ENCODE measurements at places on chromosomes 4 and X.

DNA sequence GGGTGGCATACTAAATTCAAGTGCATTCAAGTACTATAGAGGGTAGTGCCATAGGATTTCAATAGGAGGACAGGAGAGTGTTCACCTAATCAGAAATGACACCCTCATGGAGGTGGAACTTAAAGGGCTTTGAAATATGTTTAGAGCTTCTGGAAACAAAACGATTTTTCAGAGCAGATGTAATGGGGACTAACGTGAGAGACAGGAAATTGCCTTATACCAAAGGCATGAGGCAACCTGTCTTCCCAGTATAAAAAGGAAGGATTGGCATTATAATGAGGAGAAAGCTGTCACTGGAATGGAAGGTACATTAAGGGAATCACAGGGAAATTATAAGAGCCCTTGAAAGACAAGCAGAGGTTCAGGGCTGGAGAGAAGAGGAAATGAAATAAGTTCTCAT lies 116.3 kb upstream of the PNPLA4 start:
- no peak for DNase-seq

DNA sequence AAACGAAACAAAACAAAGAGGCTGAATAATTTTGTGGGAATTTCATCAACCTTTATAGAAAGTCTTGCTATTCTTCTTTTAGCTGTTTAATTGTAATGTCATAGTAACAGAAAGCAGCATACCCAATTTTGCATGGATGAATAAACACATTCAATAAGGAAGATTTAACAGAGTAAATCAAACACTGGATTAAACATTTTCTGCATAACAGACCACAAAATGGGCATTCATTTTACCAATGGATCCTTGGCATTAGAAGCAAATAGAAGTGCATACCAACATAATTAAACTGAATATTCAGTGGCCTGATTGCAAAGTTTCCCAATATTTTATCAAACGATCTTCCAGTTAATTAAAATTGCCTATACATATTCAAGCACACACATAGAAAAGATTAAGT lies 4.4 kb upstream of the CHM start:
- no peak for DNase-seq

GRCh38 chr4:140220058-140220457 lies 66.1 kb upstream of the MAML3 start:
- DNase-seq, result no peak

- DNase-seq, result no peak
Measured at GRCh38 chrX:97490656-97491055, 606.9 kb downstream of the RPA4 start.

DNA sequence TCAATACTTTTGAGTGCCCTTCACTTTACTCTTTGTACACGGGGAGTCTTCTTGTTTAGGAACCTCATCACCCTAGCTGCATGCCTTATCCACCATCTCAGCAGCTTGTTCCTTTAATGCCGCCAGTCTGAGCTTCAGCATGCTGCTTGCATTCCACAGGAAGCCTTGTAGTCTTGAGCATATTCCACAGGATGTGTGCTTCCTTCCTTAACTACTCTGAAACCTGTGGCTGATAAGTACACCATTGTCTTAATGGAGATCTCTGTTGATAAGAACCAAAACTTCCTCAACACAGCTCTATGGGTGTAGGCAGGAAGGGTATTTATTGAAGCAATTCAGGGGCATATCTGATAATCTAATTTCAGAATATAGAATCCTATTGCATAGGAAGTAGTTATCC lies 24.4 kb upstream of the CCNI start:
- DNase-seq, result no peak

DNA sequence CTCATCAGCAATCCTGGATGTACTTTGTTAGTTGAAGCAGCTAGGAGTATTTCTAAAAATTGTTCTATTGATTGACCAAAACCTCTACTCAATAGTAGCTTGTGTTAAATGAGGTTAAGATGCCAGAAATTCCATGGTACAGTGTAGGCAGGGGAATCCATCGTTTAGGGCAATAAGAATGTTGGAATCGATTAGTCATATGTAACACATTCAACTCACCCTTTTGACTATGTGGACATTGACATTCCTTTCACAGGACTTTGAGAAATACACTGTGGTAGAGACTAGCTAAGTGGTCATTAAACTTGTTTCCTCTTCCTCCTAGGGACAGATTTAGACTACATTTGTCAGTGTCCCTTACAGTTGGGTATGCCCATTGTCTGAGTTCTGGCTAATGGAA lies 40.2 kb downstream of the KDM5C start:
- no peak for DNase-seq

GRCh38 chr4:27318740-27319139 lies 458.1 kb downstream of the STIM2 start:
- DNase-seq, result no peak

- no peak for DNase-seq
Measured at GRCh38 chr4:2305766-2306501, 44.0 kb upstream of the MXD4 start.

GRCh38 chr4:158649111-158649680 lies 22.5 kb downstream of the C4orf46 start:
- no peak for DNase-seq

- DNase-seq, result no peak
Measured at GRCh38 chr4:82046796-82047195, 327.0 kb downstream of the HNRNPD start.

All from stimulated activated CD8-positive, alpha-beta memory T cell treated with anti-CD3 and anti-CD28 coated beads, Interleukin-7, amount 100 ng/mL, for 1 hour (primary cell).